ENCODE measurements at places on chromosomes 12 and 14.

- no peak for DNase-seq
Observed at GRCh38 chr14:62077676-62078261, 315.5 kb downstream of the SNAPC1 start.

GRCh38 chr12:75969768-75970167 lies 61.8 kb downstream of the PHLDA1 start:
- DNase-seq: no peak

DNA sequence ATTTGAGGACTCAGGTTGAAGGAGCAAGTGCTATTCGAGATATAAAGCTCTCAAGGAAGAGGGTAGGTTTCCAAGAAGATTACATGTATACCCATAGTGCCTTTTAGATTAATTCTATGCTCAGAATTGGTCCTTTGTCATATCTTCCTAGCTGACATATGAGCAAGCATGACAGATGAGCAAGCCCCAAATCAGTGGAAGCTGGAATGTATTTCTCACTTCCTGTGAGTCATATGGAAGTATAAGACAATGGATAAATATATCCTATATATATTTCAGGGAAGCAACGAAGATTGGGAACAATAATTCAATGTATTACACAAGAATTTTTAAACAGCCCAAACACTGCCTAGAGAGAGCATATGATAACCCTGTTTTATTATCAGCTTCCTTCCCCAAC lies 674.1 kb upstream of the ATXN7L3B start:
- no peak for DNase-seq

GRCh38 chr14:23359722-23360447 lies 5.1 kb downstream of the EFS start:
- DNase-seq: no peak

- DNase-seq: no peak
Observed at GRCh38 chr12:116927244-116927940, 16.6 kb downstream of the FBXW8 start.

- DNase-seq: no peak
Observed at GRCh38 chr12:127035011-127035879, 1231.7 kb upstream of the TMEM132C start.

- no peak for DNase-seq
Observed at GRCh38 chr12:5014269-5014668, 29.4 kb upstream of the KCNA5 start.

DNA sequence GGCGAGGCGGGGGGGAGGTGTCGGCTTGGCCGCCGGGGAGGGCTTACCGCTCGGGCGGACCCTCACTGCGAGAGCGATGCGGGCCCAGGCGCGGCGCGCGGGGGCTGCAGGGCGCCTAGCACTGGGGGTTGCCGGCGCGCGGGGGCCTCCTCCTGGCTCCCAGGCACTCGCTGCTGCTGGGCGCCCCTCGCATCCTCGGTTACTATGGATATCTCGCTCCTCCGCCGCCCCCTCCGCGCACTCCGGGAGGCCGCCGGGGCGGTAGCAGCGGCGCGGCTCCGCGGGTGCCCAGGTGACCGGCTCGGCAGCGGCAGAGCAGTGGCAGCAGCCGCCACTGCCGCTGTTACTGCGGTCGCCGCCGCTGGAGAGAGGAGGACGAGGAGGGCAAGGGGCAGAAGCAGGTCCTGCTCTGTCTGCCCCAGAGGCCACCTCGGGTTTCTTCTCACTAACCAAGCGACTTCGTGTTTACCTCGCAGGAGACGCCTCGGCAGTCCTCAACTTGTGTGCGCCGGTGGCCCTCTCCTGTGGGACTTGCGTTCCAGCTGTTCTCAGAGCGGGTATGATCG lies 250.1 kb downstream of the APAF1 start:
- no peak for DNase-seq

GRCh38 chr12:42421844-42422779 lies 96.1 kb downstream of the PPHLN1 start:
- DNase-seq: no peak

- DNase-seq: no peak
Observed at GRCh38 chr12:49667325-49668090, 39.7 kb downstream of the FMNL3 start.

GRCh38 chr12:70592664-70593063 lies 44.6 kb downstream of the PTPRB start:
- DNase-seq: no peak

DNA sequence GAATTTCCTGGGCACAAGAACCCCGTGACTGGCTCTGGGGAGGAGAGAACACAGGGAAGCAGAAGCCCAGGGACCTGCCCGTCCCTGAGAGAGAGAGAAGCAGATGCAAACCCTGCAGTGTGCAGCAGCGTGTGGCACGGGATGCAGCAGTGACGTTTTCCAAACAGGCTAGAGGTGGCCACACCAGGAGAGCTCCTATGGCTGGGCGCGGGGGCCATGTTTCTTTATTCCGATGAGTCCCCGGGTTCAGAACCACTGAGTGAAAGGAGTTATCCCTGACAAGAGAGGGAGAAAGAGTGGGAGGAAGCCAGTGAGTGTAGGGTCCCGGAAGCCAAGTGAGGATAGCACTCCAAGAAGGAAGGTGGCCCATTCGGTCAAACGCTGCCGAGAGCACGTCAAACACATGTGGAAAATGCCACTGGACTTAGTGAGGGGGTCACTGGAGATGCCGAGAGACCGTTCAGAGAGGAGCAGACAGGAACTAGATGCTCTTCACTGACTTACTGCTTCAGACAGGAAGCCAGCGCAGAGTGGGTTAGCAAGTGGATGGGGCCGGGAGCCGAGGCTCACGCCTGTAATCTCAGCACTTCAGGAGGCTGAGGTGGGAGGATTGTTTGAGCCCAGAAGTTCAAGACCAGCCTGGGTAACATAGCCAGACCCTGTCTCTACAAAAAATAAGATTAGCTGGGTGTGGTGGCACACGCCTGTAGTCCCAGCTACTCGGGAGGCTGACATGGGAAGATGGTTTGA lies 123.0 kb downstream of the BCL11B start:
- no peak for DNase-seq

- DNase-seq: no peak
Observed at GRCh38 chr14:39247256-39247655, 13.5 kb downstream of the MIA2 start.

GRCh38 chr12:124808272-124808671 lies 55.4 kb downstream of the SCARB1 start:
- DNase-seq: no peak

GRCh38 chr12:70451528-70451927 lies 85.4 kb downstream of the KCNMB4 start:
- no peak for DNase-seq

DNA sequence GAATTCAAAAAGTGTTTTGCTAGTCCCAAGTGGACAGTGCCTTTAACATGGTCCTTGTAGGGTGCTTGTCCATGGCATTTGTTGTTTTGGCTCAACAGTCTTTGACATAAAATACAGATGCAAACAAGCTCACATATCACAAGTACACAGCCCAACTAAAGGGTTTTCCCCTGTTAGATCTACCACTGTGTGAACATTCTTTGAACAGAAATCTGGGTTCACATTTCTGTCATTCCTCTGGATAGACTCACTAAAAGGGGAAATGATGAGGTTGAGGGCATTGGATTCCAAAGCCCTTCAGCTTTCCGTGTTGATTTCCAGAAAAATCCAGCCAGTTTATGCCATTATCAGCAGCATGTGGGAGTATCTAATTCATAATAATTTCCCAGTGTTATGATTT lies 54.1 kb downstream of the EP400 start:
- no peak for DNase-seq

- DNase-seq: no peak
Observed at GRCh38 chr12:4448943-4449850, 3.6 kb upstream of the FGF6 start.

DNA sequence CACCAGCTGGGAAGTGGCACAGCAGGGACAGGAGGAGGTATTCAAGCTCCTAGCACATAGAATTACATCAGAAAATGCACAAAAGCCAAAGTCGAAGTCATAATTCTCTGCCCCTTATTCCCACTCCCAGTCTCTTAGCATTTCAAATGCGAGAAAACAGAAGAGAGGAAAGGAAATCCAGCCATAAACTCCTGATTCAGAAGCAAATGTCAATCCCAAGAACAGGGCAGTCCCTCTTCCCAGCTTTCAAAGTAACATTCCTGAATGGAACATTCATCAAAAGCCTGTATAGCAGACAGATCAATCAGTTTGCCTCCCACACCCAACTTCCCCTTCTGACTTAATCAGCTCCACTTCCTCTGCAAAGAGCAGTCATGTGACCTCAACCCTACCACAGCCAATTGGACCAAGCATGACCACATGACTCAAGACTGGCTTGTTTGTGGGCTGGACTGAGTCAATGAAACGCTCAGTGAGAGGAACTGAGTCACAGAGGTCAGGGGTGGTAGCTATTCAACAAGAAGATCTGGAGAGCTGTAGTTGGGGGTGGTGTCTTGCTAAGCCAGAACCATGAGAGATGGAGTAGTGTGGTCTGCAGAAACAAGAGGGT lies 41.4 kb upstream of the TUNAR start:
- no peak for DNase-seq

- no peak for DNase-seq
Observed at GRCh38 chr14:53124786-53125185, 28.3 kb downstream of the DDHD1 start.

DNA sequence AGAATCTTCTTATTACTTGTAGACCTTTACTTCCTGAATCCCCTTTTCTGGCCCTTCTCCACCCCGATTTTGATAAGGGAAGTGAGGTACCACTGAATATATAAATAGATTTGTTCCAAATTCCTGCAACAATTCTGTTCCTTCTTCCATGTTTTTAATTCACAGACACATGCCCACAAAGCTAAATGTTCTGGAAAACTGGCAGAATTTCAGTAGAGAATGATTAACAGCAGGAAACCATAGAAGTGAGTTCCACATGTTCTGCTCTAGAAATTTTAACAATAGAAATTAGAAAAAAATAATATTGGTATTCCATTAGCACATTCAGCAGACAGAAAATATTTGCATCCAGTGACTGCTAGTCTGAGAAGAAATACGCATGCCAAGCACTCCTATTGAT lies 139.6 kb downstream of the SLC2A13 start:
- no peak for DNase-seq

DNA sequence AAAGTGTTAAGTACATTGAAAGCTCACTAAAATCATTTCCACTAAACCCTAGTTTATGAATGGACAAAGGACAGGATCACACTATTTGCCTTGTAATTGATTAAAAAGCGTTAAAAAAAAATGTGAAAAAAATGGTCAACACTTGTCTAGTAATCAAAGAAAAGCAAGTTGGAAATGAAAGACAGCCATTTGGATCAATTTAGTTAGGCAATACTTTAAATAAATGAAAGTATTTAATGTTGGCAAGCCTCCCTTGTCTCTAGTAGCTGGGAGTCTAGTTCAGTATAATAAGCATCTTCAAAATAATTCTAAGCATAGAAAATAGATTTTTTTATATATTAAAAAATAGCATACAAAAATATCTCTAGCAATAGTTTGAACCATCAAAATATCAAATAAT lies 14.2 kb upstream of the CNIH1 start:
- DNase-seq: no peak

Data from stimulated activated CD4-positive, alpha-beta T cell treated with anti-CD3 and anti-CD28 coated beads, Interleukin-4, amount 100 ng/mL, for 1 hour (primary cell).